ENCODE measurements at places on chromosomes 11 and 22. TPM values are rescaled to one million over a fixed set of nuclear protein-coding genes. Genes with fewer than 3 reads are reported as not detected.

The FAM227A gene
- total RNA-seq, result 2.9 TPM

The DDI1 gene
- not detected for total RNA-seq

The TOB2 gene
- total RNA-seq, result 15.8 TPM

The CTSW gene
- not detected for total RNA-seq

The YAP1 gene
- 26.0 TPM for total RNA-seq

The TCP11L1 gene
- total RNA-seq, result 11.2 TPM

All from epithelial cell of umbilical artery (primary cell).